NCI-H2107 (cell line): ENCODE measurements at places on chromosomes 3 and 15.

DNA sequence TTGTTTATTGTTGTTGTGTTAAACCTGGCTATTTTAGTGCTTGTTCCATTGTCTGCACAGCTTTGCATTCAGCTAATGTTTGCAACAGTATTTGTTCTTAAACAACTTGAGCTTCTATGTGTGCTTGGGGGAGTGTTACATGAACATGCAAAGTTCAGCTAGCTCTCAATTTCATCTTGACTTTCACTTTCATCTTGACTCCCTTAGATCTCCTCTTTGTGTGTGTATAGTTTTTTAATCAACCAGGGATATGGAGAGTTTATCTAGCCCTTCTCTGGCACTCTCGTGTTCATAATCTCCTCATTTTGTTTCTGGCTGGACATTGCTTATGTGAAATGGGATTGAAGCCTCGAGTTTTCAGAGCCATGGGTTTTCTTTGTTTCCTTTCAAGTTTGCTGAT is 212.4 kb upstream of the ZBTB20 start:
- no peak for DNase-seq

DNA sequence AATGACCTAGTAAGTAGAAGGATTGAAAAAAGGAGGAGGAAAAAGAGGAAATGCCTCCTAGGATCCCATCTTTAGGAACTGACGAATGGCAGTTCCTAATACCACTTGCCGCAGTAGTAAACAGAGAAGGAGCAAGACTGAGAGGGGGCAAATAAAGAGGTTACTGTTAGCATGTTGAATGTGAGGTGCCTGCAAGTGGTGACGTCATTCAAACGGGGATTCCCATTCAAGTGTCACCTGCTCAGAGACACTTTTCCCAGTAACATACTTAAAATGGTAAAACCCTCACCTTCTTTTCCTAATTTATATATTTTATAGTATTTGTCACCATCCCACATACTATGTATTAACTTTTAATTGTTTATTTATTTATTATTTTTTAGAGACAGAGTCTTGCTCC is 178.9 kb downstream of the IL5RA start:
- DNase-seq = no peak

DNA sequence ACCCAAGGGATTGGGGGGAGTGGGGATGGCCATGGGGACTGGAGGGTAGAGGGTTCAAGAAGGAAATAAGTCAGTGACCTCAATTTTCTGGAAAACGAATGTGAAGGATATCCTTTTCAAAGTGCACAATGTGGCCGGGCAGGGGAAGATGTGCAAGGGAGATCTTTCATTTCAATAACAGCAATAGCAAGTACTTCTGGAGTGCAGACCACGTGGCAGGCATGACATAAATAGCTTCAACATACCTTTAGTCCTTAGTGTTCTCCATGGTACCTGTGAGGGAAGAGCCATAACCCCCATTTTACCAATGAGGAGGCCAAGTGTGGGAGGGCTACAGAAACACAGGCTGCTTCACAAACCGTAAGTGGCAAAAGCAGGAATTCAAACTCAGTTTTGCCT is 138.7 kb downstream of the FOXP1 start:
- no peak for DNase-seq

DNA sequence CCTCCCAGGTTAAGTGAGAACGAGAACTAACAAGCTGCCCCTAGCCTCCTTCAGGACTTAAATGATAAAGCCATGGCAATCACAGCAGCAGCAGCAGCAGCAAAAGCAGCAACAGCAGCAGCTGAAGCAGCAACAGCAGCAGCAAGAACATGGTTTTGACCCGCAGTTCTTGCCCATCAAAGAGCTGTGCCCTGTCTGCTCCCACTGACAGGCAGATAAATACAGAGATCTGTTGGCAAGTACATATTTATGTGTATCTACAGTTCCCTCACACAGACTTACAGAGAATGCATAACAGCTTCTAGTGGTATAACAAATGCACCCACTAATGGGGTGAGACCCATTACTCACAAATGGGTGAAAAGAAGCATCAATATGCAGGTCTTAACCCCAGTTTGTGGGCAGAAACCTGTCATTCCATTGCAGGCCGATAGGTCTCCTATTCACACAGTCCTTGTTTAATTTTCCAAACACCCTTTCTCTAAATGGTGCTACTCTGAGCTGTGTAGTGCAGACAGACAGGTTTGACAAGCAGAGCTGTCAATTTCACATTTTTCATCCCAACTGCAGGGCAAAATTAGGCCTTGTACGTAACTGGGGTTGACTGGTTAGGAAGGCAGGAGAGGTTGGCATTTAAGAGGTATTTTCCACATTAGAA is 316.3 kb downstream of the TIGIT start:
- no peak for DNase-seq

DNA sequence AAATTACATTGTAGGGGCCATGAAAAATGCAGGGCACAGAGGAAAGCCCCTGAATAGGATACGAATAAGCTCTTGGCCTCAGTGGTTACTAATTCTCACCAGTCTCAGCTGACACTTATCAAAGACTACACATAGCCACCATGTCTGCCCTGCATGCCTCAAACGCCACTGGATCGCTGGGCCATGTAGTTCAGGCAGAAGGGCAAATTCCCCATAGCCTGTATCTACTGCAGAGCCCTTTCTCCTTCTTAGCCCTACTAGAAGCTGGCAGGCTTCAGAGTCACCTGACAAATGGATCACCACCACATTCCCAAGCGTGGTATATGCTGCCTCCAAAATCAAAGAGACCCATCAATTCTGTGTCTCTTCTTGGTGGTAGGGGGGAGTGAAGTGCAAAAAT is 177.4 kb downstream of the MINAR1 start:
- DNase-seq = no peak

DNA sequence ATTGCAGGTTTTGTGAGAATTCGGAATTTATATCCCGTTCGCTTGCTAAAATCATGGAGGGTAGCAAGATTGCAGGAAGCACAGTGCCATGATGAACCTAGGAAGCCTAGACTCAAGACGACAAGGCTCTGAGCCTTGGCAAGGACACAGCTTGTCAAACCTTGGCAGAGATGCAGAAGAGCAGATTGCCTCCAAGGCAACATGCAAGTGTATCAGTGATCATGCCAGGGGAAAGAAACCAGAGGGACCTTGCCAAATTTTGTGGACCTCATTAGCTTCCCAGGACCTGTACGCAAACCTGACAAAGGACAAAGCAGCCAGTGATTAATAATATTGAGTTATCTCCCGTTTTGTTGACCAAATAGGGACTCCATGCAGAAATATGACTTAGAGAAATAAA is 159.7 kb downstream of the GOLIM4 start:
- no peak for DNase-seq

- DNase-seq = no peak
Observed at GRCh38 chr3:146732325-146732724, 127.2 kb upstream of the PLSCR5 start.

DNA sequence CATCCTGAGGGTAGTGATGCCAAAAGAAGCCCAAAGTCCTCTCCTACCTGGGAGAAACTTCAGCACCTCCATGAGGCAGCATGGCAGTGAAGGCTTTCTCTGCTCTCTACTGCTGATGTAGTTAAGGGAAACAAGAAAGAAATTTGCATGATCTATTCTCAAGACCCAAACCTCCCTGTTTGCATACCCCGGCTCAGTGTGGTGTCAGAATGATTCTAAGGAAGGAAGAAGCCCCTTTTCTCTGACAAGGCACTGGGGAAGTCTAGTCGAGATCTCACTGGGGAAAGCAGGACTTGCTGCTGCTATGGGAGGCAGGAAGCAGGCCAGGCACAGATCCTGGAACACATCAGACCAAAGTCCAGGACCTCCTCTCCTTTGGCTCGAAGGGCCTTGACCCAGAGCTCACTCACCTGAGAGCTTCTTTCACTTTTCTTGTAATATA is 89.4 kb upstream of the ICE2 start:
- no peak for DNase-seq

- DNase-seq = no peak
Observed at GRCh38 chr15:101382544-101382943, 87.5 kb upstream of the SNRPA1 start.

GRCh38 chr15:35195649-35196048 is 110.6 kb upstream of the NANOGP8 start:
- DNase-seq = no peak

- no peak for DNase-seq
Observed at GRCh38 chr3:127206611-127207516, 13.9 kb downstream of the PRR23E start.

- DNase-seq = no peak
Observed at GRCh38 chr3:65026151-65026550, 338.4 kb upstream of the ADAMTS9 start.

DNA sequence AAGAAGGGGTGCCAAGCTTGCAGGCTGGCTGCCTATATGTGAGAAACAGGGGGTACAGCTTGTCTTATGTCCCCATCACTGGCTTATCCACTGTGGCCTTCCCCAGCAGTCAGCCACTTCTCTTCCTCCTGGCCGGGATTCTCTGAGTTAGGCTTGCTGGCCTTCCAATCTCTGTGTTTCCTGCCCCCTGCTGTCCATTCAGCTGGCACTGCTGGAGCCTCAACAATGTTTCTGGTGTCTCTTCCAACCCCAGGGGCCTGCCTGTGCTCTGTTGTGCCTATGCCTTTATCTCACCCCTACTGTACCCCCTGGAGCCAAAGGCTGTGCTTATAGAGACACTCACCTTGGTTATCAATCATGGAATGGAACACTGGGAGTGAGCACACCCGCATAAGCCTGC is 36.5 kb downstream of the ANAPC13 start:
- DNase-seq = no peak

- DNase-seq = no peak
Observed at GRCh38 chr15:42264795-42265194, 8.2 kb upstream of the GANC start.

DNA sequence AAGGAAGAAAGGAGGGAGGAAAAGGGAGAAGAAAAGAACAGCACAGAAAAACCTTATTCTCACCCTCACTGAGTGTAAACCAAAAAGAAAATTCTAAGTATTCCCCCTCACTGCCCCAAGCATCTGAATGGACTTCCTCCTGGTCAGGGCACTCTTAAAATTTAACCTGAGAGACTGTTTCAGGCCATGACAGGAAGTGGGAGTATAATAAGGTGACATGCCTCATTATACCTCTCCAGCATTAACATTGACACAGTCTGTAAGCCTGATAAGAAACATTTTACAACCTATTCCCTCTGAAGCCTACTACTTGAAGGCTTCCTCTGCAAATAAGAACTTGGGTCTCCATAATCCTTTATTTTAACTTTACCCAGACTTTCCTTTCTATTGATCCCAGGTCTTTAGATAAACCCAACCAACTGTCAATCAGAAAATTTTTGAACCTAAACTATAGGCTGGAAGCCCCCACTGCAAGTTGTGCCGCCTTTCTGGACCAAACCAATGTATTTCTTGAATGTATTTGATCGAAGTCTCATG is 41.7 kb downstream of the SLCO2A1 start:
- no peak for DNase-seq

DNA sequence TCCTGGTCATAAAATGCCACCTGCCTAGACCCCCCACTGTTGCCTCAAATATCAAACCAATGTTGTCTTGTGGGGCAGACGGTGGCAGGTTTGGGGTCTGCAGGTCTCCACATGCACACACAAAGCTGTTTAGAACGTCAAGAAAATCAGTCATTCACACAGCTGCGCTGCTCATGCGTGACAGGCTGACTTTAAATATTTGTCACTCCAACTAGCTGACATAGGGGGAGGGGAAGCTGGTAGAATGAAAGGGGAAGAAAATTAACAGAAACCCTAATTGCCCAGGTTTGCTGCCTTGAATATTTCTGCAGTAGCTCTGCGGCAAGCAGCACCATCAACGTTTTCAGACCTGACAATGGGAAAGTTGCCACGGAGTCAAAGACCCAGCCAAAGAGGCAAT is 201.8 kb downstream of the ABHD5 start:
- DNase-seq = no peak

DNA sequence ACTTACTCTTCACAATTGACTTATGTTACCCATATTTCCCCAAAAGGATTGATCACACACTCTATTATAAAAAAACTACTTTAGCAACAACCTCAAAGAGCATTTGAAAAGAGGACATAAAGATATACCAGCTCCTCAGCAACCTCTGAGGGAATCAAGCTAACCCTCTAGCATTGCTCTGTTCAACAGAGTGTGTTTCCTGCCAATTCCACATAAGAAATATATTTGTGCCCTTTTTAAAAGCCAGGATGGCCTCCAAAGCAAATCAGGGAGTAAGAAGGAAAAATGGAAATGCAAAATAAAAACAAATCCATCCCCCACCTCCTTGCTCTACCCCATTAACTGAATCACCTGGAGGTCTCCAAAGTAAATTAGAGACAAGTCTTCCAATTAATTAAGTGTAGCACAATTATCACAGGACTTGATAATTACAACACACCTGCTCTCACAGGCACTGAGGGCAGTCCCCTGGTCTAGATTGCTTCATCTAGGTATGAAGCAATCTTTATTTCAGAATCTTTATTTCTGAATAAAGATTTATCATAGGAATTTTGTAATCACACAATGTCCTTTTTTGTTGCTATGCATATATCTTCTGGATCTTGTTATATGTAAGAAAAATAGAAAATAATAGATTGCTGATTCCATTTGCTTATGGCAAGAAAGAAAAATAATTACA is 34.8 kb downstream of the GPR176 start:
- DNase-seq = no peak

DNA sequence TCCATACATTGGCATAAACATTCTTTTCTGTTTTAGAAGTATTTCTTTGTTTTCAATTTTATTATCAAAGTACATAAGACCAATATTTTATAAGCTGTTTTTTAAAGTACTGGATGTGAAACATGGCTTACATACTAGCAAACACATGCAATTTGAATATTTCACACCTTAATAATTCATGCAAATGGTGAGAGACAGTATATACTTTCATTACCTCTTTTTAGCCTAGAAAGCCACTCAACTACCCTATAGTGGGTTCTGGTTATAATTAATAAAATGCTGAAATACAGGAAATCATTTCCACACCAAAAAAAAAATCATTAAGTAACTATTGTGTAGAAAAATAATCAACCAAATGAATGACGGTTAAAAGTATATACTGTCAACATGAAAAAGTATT is 38.5 kb upstream of the MELTF start:
- no peak for DNase-seq

DNA sequence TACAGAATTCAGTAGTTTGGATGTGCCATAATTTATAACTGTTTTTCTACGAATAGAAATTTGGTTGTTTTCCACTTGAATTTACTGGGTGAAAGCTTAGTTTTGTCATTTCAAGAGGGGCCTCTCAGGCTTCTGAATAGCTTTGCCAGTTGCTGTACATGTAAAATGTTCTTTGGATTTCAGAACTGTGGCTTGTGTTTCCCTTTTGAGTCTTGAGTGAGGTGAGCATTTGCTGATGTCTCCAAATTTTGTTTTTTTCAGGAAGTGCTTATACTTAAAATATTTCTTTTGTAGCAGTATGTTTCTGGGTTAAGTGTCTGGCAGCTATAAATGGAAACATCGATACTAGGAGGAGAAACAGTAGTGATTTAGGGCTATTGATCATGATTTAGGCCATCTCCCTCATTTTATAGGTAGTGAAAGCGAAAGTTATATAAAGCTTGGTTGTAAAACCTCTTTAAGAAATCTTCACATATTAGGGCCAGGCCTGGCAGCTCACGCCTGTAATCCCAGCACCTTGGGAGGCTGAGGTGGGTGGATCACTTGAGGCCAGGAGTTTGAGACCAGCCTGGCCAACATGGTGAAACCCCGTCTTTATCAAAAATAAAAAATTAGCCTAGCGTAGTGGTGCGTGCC is 9.2 kb upstream of the TRAK1 start:
- no peak for DNase-seq
